ENCODE measurements at places on chromosomes 12 and 14.

DNA sequence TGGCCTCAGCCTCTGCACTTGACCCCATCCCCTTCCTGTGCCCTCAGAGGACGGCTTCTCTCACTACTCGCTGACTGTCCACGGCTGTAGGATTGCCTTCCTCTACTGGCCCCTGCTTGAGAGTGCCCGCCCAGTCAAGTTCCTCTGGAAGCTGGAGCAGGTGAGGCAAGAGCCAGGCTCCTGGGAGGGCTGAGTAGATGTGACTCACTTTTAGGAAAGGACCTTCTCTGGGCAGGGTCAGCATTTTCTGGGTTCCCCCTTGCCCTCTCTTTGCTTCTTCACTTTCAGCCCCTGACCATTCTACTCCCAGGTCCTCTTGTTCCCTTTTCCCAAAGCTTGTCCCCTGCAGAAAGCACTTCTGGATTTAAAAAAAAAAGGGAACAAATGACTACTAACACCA, 7.7 kb downstream of the CLSTN3 start:
- no peak for DNase-seq

GRCh38 chr14:60309867-60310552, 61.0 kb downstream of the PPM1A start:
- DNase-seq = no peak

DNA sequence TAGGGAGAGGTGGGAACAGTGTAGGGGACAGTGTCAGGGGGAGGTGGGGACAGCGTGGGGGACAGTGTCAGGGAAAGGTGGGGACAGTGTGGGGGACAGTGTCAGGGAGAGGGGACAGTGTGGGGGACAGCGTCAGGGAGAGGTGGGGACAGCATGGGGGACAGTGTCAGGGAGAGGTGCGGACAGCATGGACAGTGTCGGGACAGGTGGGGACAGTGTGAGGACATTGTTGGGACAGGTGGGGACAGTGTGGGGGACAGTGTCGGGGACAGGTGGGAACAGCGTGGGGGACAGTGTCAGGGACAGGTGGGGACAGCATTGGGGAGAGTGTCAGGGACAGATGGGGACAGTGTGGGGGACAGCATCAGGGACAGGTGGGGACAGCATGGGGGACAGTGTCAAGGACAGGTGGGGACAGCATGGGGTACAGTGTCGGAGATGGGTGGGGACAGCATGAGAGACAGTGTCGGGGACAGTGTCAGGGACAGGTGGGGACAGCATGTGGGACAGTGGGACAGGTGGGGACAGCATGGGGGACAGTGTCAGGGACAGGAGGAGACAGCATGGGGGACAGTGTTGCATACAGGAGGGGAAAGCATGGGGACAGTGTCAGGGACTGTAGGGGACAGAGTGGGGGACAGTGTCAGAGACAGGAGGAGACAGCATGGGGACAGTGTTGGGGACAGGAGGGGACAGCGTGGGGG, 139.0 kb downstream of the TMEM121 start:
- DNase-seq = no peak

DNA sequence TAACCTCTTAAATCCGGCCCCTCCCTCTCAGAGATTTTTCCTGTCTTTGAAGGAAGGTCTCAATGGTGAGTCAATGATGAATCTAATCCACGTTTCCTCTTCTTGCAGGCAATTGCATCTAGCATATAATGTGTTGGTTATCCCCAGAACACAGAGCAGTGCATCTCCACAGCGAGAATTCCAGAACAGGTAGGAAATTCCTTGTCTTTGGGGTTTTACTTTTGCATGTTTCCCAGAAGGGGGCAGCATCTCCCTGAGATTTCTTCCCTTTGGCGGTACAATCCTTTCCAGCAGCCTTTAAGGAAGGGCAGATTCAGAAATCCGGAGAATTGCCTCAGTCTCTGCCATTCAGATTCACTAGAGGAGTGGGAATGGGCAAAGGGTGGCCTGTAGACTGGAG, 128.0 kb downstream of the KCNA5 start:
- DNase-seq = peak; percentile 63

DNA sequence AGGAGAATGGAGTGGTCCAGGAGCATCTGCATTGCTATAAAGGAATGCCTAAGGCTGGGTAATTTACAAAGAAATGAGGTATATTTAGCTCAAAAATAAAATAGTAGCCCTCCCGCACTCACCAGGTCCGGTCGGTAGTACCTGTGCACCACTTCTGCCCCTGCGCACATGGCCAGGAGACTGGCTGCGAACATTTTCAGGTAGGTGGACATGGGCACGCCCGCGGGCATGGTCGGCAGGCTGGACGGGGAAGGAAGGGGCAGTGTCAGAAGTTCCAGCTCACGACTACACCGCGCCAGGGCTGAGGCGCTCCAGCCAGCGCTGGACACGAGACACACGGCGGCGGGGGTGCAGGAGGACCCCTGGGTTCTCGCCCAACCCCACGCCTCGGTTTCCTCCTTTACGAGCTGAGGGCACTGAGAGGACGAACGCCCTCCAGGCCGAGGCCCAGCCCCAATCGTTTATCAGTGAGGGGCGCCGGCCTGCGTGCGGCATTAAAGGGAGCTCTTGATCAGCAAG, 9.1 kb upstream of the TDG start:
- DNase-seq = no peak

DNA sequence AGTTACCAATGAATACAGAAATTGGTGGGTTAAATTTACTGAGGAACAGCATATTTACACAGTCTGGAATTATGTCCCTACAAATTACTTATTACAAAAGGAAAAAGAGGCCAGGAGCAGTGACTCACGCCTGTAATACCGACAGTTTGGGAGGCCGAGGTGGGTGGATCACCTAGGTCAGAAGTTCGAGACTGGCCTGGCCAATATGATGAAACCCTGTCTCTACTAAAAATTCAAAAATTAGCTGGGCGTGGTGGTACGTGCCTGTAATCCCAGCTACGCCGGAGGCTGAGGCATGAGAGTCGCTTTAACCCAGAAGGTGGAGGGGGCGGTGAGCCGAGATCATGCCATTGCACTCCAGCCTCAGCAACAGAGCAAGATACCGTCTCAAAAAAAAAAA, 52.6 kb downstream of the HECTD1 start:
- no peak for DNase-seq

- DNase-seq = no peak
Observed at GRCh38 chr12:74988156-74988555, 221.5 kb downstream of the KCNC2 start.

DNA sequence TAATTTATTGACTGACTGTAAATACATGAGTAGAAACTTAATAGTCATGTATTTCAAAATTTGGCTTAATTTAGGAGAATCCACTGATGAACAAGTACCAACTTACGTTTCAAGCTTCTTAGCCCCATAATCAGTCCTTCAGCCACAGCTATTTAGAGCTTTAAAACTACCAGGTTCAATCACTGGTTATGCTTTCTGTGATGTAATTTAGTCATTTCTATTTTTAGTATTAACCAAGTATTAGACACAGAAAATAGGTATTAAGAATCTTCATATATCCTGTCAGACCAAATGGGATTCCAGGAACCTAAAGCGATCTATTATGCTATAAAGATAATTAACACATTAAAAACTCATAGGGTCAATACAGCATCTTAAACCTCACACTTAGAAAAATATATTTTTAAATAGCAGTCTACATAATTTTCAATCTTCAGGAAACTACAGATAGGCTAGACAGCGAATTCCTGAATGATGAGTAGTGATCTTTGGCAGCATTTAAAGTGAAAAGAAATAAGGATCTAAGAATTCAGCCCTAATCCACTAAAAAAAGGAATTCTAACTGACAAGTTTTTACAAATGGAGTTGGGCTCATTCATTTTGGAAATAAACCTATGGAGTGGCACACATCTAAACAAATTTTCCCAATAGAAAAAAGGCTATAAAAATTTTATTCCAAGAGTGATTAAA, 51.5 kb downstream of the ZC3H14 start:
- DNase-seq = peak; percentile 48

GRCh38 chr12:131983026-131983425, 33.3 kb downstream of the EP400 start:
- no peak for DNase-seq

DNA sequence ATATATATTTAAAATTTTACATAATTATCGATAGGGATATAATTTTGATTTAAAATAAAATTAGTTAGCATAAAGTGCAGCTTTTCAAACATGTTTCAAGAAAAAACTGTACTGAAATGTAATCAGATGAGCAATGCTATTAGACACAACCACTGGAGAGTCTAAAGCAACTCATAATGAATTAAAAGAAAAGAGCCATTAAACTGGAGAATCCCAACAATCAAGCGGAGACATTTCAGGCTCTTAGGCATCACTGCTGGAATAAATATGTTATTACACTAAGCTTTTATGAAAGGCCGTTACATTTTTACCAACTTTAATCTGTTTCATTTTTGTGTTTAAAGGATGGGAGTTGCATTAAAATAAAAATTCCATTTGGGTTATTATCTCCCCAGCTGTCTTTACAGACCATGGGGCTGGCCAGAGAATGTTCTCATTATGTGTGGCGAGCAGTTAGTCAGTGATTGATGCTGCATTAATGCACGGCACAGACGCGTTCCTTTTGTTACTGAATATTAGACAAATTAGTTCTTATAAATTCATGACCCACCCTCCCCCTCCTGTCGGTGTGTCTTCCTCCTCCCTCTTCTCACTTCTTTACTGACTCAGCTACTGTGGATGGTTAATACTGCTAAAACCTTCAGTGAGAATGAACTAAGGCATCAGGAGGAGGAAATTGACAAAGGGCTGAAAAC, 156.8 kb downstream of the PDZRN4 start:
- DNase-seq = no peak

DNA sequence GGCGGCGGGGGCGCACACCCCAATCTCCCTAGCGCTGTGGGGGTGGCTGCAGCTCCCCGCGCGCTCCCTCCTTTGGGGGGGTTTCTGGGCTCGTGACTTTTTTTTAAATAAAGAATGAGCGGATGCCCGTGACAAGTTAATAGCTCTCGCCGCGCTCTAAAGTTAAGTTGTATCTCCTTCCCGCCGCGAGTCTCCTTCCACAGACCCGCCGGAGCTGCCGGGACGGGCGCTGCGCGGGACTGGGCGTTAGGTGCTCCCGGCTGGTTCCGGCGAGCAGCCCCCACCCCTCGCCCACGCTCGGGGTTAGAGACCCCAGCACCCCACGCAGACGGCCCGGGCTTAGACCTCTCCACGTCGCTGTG, 82.6 kb upstream of the HMGA2 start:
- peak; percentile 62 for DNase-seq

GRCh38 chr12:84585776-84586395, 326.7 kb downstream of the SLC6A15 start:
- no peak for DNase-seq

GRCh38 chr12:25100194-25101091, 94.5 kb downstream of the DNAI7 start:
- DNase-seq = no peak

DNA sequence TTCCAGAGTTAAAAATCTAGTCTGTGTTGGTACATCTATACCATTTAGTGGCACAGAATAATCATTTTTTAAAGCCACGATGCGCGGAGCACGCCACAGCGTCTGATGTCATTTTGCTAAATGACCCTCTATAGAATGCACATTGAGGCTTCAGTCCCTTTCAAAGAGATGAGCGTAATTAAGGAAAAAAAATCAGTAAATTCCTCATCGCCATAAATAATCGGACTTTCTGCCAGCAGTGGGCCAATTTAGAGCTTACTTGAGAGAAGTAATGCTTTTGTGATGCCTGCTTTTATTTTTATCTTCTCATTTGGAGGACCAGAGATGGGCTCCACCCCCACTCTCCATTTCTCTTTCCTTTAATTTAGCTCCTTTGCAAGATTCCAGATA, 4.0 kb downstream of the ASCL1 start:
- DNase-seq = no peak

- DNase-seq = no peak
Observed at GRCh38 chr12:64142382-64142781, 79.7 kb downstream of the KICS2 start.

DNA sequence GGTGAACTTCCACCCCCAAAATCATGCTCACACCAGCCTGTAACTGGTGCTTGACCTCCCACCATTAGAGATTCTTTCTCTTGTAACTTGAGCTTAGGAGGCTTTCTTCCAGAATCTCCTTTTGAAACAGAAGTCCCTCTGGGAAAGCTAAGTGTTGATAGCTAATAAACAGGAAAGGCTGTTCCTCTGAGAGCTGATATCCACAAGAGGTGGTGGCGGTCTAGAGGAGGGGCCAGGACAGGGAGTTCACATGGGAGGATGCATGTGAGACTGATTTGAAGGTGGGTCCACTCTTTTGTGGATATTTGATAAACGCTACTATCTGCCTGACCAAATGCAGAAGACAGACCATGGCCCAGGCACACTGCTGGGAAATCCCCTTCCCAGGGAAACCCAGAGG, 10.2 kb upstream of the PRMT8 start:
- DNase-seq = no peak

DNA sequence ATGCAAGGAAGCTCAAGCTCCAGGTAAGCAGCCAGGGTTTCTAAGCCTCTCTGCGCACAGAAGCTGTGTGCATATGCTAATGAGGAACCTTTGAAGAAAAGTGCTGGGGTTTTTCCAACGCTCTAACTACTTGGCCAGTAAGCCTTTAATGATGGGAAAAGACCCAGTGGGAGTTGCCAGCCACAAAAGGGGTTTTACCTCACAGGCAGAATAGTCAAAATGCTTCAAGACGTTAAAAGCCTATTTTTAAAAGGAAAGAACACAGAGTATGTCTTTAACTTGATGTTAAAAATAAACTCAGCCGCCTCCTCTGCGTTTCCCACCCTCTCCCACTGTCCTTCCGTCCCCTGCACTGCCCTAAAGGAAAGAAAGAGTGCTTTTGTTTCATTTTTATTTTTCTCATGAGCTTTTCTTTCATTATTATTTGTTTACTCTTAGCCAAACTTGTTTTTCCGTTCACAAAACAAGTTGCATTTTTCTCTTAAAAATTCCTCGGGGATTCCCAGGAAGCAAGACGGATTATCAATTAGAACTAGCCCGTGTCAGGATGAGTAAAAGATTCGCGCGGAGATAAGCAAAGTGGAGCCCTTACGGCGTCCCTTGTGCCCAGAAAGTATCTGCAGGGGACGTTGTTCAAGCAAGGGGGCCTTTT, 209.8 kb upstream of the NUDT4 start:
- peak; percentile 42 for DNase-seq

DNA sequence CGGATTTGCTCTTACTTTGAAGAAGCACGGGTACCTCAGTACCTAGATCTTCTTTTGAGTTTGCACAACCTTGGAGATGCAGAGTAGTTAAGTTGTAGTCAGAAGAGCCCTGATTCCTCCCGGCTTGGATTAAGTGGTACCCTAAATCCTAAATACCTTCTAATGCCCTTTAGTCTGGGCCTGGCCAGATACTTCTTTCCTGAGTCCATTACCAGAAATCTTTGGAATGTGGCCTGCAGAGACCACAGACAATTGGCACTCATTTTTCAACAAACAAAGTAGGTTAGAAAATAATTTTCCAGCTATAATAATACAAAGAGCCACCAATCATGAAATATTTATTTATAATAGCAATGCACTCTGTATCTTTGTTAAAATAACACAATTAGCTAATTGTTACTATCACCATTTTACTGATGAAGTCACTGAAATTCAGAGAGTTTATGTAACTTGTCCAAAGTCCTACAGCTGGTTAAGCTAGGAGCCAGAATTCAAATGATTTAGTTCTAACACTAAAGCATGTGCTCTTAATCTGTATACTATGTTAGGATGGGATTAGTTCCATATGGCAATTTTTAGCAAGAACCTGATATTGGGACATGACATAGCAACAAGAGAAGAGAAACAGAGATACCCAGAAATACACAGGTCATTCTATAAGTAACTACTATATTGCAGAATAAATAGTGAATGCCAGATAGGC, 132.1 kb upstream of the PDZRN4 start:
- no peak for DNase-seq

- no peak for DNase-seq
Observed at GRCh38 chr12:64385019-64385418, 5.5 kb downstream of the C12orf56 start.

- no peak for DNase-seq
Observed at GRCh38 chr12:98149270-98149669, 366.1 kb upstream of the TMPO start.
